ENCODE measurements at places on chromosomes 12 and 14. TPM values are rescaled to one million over a fixed set of nuclear protein-coding genes. Genes with fewer than 3 reads are reported as not detected.

DNA sequence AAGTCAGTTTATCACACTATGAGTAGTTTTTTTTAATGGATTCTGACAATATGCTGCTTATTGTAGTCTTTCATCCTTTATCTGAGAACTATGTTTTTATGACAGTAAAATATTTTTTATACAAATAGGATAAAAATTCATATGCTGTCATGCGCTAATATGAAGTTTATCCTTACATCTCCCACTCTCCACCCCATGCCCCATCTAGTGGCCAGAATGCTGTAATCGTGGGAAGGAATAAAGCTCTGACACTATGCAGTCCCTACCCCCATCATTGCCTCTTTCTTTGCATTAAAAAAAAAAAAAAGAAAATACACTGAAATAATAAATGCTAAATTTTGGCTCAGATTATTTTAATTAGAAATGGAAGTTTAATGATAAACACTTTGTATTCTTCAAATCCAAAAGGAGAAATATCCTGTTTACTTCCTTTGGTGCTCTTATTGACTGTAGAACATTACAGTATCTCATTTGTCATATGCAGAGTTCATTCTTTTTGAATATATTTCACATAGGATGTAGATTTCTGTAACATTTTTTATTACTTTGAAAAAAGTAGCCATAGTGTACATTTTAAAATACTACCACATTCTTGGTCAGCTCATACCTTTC is 145.9 kb upstream of the SLCO1C1 start:
- H3K27ac ChIP-seq, result no peak overlapping the region
- H3K4me1 ChIP-seq, result peaks cover 8% of the 10 kb centered on the region
- no peak for DNase-seq
- H3K4me3 ChIP-seq, result no peak overlapping the region
- H3K27me3 ChIP-seq, result no peaks in the 10 kb centered on the region

DNA sequence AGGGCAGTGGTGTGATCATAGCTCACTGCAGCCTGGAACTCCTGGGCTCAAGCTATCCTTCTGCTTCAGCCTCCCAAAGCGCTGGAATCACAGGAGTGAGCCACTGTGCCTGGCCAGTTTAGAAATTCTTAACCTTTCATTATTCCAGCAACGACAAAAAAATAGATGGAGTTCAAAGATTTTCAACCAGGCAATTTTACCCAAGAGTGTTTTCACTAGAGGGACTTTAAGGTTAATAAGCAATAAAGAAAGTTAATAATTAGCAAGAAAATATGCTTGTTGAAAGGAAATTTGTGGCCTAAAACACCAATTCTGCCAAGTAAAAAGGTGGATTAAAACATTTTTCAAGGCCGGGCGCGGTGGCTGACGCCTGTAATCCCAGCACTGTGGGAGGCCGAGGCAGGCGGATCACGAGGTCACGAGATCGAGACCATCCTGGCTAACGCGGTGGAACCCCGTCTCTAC is 14.8 kb downstream of the CDKL1 start:
- no peak overlapping the region for H3K27ac ChIP-seq
- DNase-seq, result no peak
- H3K27me3 ChIP-seq, result no peaks in the 10 kb centered on the region
- no peak overlapping the region for H3K4me3 ChIP-seq
- peaks cover 8% of the 10 kb centered on the region for H3K4me1 ChIP-seq

DNA sequence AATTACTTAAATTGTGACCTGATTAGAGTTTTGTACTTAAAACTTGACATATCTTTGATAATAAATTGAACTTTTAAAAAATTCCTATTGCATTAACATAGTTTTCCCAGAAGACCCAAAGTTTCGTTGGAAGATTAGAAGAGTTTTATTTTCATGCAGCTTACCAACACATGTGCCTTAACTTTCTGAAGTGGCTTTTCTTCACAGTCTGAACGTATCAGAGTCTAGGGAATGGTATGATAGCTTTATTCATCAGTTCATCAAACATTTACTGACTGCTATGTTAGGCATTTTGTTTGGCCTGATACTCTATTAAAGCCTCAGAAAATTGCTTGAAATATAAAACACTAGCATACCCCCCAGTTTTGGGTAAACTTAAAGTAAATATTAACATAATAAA is 65.2 kb downstream of the MARK3 start:
- H3K4me3 ChIP-seq, result no peak overlapping the region
- no peak overlapping the region for H3K27ac ChIP-seq
- H3K4me1 ChIP-seq, result peaks cover 22% of the 10 kb centered on the region
- no peaks in the 10 kb centered on the region for H3K27me3 ChIP-seq

- H3K36me3 ChIP-seq, result no peaks in the 10 kb centered on the region
- H3K4me1 ChIP-seq, result no peaks in the 10 kb centered on the region
- no peak for DNase-seq
- H3K27ac ChIP-seq, result no peak overlapping the region
- H3K4me3 ChIP-seq, result no peak overlapping the region
Measured at GRCh38 chr12:114676142-114676741, 7.7 kb downstream of the TBX3 start.

DNA sequence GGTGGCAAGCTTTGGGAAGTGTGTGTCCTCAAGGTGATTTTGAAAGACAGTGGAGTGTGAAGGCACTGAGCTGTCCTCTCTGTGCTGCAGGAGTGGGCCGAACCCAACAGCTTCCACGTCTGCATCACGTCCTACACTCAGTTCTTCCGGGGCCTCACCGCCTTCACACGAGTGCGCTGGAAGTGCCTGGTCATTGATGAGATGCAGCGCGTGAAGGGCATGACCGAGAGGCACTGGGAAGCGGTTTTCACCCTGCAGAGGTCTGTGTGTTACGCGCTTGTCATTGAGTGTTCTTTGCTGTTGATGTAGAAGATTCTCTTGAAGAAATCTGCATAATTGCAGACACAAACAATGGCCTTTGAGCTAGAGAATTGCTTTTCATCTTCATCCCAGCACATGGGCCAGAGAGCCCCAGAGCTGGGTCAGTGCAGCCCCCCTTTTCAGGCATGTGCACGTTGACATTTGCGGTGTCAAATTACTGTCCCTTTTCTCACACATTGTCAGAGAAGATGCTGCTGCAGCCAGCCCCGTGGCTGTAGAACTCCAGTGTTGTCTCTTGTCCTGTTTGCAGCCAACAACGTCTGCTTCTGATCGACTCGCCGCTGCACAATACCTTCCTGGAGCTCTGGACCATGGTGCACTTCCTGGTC is 63.3 kb downstream of the EP400 start:
- no peak overlapping the region for H3K4me3 ChIP-seq
- no peak for DNase-seq
- no peaks in the 10 kb centered on the region for H3K4me1 ChIP-seq
- no peaks in the 10 kb centered on the region for H3K27me3 ChIP-seq
- H3K36me3 ChIP-seq, result peaks cover 9% of the 10 kb centered on the region

- H3K36me3 ChIP-seq, result no peaks in the 10 kb centered on the region
- H3K27me3 ChIP-seq, result no peaks in the 10 kb centered on the region
- peaks cover 7% of the 10 kb centered on the region for H3K4me1 ChIP-seq
- H3K27ac ChIP-seq, result no peak overlapping the region
Measured at GRCh38 chr12:793037-793436, 40.7 kb downstream of the WNK1 start.

The KRT75 gene
- total RNA-seq, result not detected

The DHRS2 gene
- total RNA-seq, result 1.2 TPM

The TTC7B gene
- 26.3 TPM for total RNA-seq
